ENCODE measurements at places on chromosomes 16 and 17.

DNA sequence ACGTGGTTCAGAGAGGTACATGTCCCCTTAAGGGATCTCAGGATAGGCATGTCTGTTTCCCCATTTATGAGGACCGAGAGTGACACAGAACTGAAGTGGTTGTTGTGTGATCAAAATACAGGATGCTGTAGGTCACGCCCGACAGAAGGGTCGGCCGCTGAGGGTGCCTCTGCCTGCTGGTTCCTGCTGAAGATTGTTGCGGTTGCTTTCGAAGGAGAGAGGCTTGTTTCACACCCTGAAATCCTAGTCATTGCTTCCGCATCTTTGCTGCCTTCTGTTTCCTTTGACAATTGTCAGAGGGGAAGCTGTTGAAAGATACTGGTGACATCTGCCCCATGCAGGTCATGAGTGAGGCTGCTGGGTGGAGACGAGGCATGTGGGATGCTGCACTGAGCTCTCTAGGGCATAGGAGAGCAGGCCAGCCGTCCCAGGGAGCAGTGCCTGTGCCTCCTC, 3.8 kb upstream of the NAT9 start:
- no peak for DNase-seq

GRCh38 chr17:62761884-62762283, 46.2 kb downstream of the MARCHF10 start:
- DNase-seq: no peak

GRCh38 chr17:41442739-41443138, 2.0 kb upstream of the KRT38 start:
- DNase-seq: no peak

DNA sequence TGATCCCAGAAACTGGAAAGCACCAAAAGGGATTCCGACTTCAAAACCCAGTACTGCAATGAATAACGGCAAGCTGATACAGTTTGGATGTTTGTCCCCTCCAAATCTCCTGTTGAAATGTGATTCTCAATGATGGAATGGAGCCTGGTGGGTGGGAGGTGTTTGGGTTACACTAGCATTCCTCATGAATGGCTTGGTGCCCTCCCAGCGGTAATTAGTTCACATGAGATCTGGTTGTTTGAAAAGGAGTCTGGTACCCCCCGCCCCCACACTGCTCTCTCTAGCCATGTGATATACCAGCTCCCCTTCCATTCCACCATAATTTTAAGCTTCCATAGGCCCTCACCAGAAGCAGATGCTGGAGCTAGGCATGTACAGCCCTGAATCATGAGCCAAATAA, 40.1 kb downstream of the RANBP10 start:
- DNase-seq: no peak

GRCh38 chr17:80034791-80035686, 633 bp downstream of the TBC1D16 start:
- DNase-seq: no peak

DNA sequence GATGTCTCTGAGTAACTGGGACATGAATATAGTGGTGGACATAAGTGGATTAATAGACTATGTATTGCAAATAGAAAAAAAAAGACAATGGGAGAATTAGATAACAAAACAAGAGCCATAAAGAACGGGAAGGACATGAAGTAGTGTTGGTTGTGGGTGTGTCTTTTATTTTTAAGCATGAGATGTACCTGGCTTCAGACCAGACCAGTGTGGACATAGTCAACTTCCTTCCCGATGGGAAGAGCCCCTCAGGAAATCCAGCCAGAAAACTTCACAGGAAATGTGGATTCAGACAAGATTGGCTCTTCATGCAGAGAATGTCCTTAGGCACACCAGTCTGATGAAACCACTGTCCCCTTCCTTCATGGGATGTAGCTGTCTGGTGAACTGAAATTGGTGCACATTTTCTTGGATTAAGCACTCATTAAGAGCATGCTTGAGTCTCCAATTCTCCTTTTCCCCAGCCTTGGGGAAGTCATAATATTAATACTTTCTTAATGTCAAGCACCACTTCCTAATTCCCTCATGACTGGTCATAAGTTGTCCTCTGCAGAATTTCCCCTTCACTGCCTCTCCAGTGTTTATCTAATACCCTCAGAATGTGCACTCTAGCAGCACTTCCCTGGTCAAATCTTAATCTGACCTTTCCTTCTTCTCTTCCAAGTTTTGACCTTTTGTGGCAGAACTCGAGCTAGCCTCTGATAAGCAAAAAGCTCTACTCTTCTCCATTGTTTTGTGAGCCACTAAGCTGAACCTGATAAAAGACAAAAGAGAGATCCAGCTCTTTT, 350.6 kb upstream of the MAF start:
- no peak for DNase-seq

DNA sequence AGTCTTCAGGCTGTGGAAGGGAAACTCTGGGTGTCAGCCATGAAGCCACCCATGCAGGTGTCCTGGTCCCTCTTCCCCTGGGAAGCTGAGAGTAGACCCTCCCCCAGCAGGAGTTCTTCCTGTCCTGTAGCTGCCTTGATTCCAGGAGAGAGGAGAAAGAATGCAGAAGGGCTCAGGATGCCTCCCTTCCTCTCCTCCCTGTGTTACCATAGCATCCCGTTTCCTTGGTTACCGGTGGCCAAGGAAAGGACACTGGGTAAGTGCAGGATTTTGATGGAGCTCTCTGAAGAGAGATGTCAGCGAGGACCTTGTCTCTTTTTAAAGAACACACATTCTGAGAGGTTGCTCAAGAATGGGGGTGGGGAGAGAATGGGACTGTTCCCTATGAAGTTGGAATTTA, 304.1 kb upstream of the N4BP1 start:
- no peak for DNase-seq

DNA sequence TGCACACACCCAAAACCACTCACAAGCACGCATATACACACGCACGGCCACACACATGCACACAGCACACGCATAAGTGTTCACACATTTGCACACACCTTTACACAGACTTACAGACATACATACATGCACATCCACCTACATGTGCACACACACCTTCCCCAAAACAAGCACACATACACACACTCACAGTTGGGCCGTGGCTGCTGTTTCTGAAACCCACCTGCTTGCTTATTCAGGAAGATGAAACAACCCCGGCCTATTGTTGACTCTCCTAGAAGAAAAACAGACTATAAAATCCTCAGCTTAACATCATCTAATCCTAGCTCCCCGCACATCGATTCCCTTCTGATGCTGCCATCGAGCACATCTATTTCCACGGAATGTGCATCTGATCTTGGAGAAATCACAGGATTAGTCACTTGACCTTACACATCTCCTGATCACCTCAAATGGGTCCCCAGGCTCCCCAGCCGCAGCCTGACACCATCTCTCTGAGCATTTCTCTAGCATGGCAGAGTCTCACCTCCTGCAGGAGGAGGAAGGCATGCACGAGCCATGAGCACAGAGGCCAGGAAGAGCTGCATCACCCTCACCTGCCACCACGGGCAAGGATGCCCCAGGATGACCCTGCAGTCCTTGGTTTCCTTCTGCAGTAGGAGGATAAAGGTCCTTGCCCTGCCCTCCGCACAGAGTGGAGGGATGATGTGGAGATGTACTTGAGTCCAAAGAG, 105.8 kb upstream of the CDH5 start:
- DNase-seq: no peak

DNA sequence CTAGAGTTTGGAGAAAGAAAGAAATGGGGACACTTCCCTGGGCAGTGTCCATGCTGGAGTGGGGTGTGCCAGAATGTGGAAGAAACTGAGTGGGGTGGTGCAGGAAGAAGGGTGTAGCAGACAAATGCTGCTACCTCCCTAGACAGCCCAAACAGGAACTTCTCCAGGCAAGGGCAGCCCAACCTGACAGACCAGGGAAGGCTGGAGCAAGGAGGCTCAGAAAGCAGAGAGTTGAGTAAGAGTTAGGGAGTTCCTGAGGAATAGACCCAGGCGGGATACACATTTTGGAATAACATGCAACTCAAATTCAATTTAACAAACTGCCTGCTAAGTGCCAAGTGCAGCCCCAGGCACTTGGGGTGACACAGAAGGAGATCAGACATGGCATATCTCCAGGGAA, 1.0 kb upstream of the MYO18A start:
- no peak for DNase-seq

DNA sequence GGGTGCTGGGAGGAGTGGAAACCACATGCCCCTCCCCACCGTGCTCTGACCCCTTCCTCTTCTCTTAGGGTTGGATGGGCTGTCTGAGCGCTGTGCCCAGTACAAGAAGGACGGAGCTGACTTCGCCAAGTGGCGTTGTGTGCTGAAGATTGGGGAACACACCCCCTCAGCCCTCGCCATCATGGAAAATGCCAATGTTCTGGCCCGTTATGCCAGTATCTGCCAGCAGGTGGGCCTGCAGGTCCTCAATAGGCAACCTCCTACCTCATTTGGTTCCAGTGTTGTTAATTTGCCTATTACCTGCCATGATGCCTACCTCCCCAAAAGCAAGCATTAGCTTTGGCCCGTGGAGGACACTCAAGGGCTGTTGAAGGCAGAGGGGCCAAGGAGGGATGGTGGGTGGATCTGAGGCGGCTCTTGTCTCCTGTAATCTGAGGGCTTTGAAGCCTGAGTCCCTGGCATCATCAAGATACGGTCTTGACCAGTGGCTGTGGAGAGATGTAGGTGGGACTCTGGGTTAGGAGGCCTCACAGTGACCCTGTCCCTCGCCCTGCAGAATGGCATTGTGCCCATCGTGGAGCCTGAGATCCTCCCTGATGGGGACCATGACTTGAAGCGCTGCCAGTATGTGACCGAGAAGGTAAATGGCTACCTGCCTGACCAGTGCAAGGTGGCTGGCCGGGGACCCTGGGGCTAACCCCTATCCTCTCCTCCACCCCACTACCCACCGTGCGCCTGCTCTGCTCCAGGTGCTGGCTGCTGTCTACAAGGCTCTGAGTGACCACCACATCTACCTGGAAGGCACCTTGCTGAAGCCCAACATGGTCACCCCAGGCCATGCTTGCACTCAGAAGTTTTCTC, 3.4 kb downstream of the ALDOA start:
- DNase-seq: no peak

DNA sequence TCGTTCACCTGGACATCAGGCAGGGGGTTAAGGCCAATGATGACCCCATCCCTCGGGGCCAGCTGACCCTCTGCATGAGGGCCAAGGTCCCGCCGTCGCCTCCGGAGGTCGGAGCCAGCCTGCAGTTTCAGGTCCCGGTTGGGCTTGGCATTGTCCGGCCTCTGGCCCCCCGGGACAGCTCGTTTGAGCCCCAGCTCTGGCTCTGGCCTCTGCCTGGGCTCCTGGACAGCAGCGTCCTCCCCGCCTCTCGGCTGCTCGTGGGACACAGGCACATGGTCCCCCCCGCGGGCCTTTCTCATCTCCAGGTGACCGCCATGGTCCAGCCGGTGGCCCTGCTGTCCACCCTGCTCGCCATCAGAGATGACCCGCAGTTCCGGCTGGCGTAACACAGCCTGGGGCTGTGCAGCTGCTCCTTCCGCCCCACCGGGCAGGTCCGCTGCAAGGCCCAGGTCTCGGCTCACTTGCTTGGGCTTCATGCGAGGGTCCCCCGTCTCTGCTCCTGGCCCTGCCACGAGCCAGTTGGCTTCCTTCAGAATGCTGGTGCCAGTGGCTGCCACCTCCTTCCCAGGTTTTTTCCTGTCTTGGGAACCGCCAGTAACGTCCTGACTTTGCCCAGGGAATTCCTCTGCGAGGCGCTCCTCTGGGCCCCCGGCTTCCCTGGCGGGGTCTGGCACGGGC, 6.7 kb downstream of the NDUFAF8 start:
- no peak for DNase-seq

- DNase-seq: no peak
Measured at GRCh38 chr17:76000755-76001521, at the start of gene CDK3. TSS of gene CDK3 (plus strand) at chr17:76000855. CDS start at chr17:76001426, 571 bp downstream.

GRCh38 chr16:86227801-86228200, 282.5 kb upstream of the FOXF1 start:
- DNase-seq: no peak

DNA sequence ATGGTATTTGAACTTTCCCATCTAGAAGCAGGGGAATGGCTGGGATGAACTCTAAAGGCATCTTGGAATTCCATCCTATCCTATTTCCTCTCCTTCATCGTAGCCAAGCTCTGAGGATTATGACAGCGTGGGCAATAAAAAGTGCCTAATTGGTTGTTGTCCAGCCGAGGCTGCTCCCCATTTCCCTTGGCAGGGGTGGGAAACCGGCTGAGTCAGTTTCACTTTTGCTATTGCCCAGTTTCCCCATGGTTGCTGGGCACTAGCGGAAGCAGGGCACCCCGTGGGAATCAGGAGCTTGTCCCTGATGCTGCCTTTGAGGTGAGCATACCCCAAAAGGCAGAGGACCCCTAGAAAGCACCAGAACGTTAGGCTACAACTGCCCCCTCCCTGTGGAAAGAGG, 13.8 kb upstream of the SP2 start:
- no peak for DNase-seq

GRCh38 chr16:88477631-88478519, 24.8 kb downstream of the ZFPM1 start:
- no peak for DNase-seq

GRCh38 chr16:85153046-85153445, 40.8 kb upstream of the CIBAR2 start:
- DNase-seq: no peak

DNA sequence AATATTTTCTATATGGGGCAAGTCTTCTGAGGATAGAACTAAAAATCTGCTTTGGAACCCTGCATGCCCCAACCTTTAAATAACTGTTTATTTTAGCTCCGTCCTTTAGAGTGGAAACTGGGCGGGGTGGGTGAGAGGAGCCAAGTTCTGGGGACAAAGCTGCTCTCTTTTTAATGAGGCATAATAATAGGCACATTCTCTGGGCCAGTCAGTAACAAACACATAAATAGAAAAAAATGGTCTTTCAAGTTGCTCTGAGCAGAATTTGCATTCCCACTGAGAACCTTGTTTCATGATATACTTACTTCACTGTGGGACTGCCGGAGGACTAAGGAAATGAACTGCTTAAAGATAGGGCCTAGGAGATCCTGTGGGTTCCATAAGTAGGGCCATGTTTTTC, 51.5 kb downstream of the KNOP1 start:
- DNase-seq: no peak

DNA sequence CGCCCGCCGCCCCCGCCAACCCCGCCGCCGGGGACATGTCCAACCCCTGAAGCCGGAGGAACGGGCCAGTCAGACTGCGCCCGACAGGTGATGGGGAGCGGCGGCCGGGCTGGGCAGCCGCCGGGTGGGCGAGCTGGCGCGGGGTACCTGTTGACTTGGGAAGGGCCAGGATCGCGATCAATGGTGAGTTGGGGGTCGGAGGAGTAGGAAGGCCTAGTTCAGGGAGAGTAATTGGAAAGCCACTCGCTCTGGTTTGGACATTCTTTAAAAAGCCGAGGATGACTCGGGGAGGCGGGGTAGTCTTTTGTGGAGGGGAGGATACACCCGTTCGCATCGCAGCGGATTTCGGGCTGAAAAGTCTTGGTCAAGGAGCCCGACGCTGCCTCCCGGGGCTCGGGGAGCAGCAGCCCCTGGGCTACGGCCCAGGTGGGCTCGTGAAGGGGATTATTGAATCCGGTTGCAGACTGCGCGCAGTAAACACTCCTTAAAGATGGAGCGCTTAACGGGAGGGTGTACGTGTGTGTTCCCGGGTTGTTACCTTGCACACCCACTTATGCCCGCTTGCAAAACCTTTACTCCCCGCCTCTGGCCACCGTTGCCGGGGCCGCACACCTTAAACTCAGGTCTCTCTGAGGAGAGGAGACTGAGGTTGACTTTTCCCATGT, 123.8 kb downstream of the GOSR1 start:
- DNase-seq: no peak

- no peak for DNase-seq
Measured at GRCh38 chr16:72092832-72093447, 480 bp downstream of the TXNL4B start.
